GOT3 (cell line): ENCODE measurements at places on chromosomes 16 and 17.
A peak's percentile ranks its signal among the peaks of the same experiment; 100 is the strongest.

DNA sequence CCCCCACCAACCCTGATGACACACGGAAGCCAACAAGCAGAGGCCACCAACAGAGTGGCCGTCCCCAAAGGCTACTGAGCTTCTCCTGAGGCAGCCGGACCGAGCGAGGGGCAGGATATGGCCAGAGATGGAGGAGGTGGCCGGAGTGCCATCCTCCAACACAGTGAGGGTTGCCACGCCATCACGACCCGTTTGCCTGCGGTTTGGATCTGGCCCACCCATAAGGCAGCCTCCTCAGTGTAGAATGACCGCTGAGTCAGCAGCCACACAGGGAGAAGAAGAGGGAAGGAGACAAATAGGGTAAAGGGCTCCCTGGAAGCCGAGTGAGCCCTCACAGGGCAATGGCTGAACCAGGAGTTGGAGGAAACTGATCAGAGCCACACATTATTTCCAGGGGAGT lies 13.8 kb downstream of the HNF1B start:
- no peak for DNase-seq

- no peak for DNase-seq
Observed at GRCh38 chr16:84380405-84380804, 12.1 kb downstream of the ATP2C2 start.

DNA sequence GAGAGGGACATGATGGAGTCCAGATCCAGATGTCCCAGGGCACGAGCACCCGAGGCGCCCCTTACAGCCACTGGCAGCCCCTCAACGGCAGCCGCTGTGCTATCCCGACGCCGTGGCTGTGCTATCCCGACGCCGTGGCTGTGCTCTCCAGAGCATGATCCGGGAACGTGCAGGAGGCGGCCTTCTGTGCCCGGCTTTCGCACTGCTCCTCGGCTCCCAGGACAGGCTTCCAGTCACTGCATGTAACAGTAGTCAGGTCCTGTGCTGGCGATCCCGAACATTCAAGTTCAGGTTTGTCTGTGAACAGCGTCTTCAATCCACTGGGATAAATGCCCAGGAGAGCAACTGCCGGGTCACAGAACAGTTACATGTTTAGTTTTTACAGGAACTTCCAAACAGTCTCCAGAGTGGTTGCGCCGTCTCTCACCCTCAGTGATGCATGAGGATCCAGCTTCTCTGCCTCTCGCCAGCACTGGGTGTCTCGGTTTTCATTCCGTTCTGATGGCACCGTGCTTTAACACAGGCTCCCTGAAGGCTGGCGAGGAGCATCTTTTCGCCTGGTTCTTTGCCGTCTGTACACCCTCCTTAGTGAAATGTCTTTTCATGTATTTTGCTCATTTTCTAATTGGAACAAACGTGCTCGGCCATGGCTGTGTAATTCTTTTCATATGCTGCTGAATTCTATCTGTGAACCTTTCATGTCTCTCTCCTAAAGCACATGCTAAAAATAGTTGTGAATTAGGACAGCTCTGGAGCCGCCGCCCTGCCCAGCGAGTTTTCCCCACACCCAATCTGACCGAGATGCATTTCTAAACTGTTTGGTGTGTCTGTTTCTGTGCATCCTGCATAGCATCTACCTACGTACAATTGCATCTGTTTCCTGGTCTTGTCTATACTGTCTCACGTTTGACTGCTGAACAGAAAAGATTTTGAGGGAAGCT lies 72.6 kb upstream of the METRNL start:
- DNase-seq: no peak

- no peak for DNase-seq
Observed at GRCh38 chr17:72394531-72394930, 273.7 kb downstream of the SOX9 start.

DNA sequence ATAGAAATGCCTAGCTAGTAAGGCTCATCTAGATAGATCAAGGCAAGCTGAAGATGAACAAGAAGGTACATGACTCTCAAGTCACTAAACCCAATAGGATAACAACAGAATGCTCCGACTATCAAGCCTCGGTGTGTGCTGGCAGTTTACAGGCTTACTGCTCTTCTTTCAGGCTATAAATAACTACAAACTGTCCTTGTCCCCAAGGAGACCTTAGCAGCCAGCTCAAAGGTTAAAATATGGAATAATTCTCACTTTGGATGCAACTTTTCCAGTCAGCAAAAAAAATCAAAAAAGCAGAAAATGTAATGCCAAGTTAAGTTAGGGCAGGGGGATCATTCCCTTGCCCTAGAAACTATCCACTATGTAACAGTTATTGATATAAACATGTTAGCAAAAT lies 44.6 kb downstream of the SPOP start:
- DNase-seq: no peak

- no peak for DNase-seq
Observed at GRCh38 chr16:64133366-64133765, 988.5 kb downstream of the CDH11 start.

- peak; percentile 50 for DNase-seq
Observed at GRCh38 chr16:80027007-80027965, 426.7 kb upstream of the MAF start.

DNA sequence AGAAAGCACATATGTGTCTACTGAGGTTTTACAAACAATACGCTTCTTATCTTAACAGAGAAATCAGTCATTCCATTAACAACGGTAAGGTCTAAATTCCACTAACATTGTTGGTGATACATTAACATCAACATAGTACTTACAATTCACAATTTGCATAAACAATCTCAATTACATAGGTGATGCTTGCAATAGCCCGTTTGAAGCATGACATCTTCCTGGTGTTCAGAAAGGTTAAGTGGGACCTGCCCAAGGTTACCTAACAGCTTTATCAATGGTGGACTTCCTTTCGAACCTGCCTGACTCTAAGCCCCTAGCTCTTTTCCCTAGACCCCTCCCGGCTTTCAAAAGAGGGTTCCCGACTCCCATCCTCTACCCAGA lies 699 bp downstream of the FAM222B start:
- DNase-seq: no peak

- no peak for DNase-seq
Observed at GRCh38 chr17:6305613-6306360, 129.1 kb downstream of the AIPL1 start.

DNA sequence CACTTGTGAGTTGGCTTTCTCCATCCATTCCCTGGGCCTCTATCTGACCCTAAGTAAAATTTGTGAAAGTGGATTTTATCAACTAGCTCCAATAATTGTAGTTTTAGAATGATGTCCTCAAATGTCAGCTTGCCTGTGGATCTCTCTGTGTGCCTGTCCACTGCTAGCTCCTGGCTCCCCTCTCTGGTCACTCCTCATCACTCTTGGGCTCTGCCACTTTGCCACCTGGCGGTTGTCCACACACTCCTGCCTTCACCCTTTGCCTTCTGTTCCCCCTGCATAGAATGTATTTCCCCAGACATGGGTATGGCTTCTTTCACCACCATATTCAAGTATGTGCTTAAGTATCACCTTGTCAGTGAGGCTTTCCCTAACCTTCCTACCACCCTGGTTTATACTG lies 19.8 kb downstream of the ANKFN1 start:
- DNase-seq: no peak

- DNase-seq: no peak
Observed at GRCh38 chr16:69741519-69741918, 13.2 kb downstream of the NOB1 start.

GRCh38 chr16:70746040-70746707 lies 54.8 kb downstream of the VAC14 start:
- peak; percentile 64 for DNase-seq

DNA sequence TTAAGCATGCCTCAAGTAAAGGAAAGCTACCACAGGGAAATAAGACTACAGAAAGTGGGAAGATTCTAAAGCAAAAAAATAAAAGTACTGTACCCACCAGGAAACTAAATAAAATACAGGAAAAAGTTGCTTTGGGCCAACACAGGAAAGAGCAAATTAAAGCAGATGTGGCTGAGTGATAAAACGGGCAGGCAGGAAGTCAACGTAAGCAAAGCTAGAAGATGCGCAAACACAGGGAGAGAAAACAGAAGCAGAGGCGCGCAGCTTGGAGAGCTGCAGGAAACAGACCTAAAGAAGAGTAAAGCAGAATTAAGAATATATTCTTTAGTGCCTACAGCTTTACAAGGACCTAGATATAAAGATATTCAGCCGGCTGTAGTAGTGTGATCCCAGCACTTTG lies 21.7 kb downstream of the USP36 start:
- no peak for DNase-seq

DNA sequence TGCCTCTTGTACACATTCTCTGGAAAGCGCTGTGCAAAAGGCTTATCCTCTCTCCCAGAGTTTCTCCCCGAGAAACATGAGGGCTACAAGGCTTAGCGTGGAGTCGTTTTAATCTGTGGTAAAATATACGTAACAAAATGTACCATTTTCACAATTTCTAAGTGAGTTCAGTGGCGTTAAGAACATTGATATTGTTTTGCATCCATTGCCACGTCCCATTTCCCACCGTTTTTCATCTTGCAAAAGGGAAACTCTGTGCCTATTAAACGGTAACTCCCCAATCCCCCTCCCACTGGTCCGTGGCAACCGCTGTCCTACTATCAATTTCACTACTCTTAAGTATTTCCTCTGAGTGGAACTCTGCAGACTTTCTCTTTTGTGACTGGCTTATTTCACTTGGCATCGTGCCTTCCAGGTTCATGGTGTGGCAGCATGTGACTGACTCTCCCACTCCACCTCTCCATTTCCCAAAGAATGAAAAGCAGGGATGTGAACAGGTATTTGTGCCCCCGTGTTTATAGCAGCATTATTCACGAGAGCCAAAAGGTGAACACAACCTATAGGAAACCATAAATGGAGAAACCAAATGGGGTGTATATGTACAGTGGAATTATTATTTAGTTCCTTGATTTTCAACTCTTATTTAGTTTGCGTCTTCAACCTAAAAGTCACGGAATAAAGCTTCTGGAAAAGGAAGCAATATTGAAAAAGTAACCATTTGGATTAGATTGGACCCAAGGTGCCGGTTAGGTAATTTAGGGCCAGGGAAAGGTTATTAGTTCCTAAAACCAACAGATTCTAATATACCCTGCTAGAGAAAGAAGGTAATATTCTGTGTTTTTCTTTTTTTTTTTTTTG lies 1.1 kb upstream of the USP32 start:
- DNase-seq: no peak

GRCh38 chr17:41329279-41329948 lies 13.9 kb upstream of the KRTAP17-1 start:
- no peak for DNase-seq

GRCh38 chr16:27444015-27444414 lies 42.0 kb downstream of the IL21R start:
- no peak for DNase-seq

- DNase-seq: no peak
Observed at GRCh38 chr17:59406808-59407381, 75.4 kb downstream of the YPEL2 start.

- DNase-seq: no peak
Observed at GRCh38 chr16:49473131-49473530, 99.5 kb downstream of the C16orf78 start.

- no peak for DNase-seq
Observed at GRCh38 chr17:1467898-1468492, 12.0 kb upstream of the CRK start.

GRCh38 chr17:75876938-75877751 lies 1.2 kb downstream of the TRIM47 start:
- peak; percentile 92 for DNase-seq

GRCh38 chr16:83705856-83706255 lies 101.9 kb upstream of the HSBP1 start:
- DNase-seq: no peak

GRCh38 chr17:38710985-38711384 lies 5.9 kb downstream of the MLLT6 start:
- no peak for DNase-seq

GRCh38 chr16:88769617-88770460 lies 15.2 kb downstream of the PIEZO1 start:
- DNase-seq: no peak

DNA sequence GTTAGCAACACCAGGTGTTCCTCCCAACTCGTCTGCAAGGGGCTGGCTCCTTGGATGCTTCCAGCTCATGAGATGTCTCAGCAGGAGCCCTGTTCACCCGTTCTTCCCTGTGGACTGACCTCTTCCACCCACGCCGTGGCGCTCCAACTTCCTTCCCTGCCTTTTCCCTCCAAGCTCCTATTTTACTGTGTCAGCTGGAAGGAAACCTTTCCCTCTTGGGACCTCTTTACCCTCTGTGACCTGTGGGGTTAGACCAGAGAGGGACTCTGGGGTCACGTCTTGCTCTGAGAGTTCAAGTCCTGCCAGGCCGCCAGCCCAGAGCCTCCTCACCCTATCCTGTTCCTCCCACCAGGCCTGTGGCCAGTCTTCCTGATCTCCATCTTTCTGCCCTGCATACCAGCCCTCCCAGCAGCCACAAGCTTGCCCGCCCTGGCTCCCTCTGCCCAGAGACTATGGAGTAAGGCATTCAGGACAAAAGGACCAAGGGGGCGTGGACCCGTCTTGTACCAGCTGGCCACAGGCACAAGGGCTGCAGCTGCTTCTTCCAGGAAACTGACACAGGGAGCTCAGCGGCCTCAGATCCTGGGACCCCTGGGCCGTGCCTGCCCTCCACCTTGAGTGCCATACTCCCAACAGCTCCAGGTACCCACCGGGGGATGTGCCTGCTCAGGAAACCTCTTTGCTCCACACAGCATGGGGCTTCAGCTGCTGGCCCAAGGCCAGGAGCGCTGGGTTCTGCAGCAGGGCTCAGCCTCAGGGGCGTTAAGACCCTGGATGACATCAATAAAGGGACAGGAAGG lies 3.0 kb downstream of the PAQR4 start:
- no peak for DNase-seq

DNA sequence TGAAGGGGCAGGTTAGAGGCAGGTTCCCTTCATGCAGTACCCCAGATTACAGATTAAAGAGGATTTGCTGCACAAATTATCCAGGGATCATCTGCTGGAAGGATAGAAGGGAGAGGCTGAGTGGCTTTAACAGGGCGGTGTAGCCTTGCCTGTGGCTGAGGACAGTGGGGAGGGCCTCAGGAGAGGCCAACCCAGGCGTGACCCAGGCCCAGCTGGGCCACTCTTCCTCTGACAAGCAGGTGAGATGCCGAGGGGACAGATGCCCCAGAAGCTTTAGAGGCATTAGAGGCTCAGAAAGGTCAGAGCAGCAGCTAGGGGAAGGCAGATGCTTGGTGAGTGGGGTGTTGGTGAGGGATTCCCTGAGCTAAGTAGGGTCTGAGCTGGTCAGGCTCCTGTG lies 18.1 kb upstream of the MTMR4 start:
- no peak for DNase-seq

DNA sequence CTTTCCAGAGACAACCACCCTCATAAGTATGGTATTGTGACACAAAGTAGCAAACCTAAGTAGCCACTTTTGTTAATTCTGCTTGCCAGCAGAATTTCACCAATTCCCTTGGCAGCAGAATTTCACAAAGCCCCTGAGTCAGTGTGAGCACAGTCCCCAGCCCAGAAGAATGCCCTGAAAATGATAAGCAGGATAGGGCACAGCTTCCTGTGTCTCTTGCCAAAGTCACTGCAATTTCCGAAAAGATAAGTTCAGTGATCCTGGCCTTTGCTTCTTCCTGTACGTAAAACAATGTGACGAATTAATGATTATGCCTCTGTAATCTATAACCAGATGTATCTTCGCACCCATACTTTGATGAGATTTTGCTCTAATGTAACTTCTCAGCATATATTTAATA lies 16.0 kb upstream of the WIPF2 start:
- no peak for DNase-seq
